ENCODE measurements at places on chromosomes 12 and 14. TPM values are rescaled to one million over a fixed set of nuclear protein-coding genes. Genes with fewer than 3 reads are reported as not detected.

- DNase-seq, result no peak
These were observed 157.4 kb downstream of the LRRK2 start for GRCh38 chr12:40382217-40382616.

DNA sequence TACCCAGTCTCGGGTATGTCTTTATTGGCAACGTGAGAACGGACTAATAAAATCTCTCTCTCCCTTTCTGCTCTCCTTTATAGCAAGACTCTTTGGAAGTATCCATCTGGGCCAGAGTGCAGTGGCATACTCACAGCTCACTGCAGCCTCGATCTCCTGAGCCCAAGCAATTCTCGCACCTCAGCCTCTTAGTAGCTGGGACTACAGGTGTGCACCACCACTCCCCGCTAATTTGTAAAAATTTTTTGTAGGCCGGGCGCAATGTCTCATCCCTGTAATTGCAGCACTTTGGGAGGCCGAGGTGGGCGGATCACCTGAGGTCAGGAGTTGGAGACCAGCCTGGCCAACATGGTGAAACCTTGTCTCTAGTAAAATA, 33.2 kb upstream of the PPP2R5C start:
- no peak for DNase-seq

DNA sequence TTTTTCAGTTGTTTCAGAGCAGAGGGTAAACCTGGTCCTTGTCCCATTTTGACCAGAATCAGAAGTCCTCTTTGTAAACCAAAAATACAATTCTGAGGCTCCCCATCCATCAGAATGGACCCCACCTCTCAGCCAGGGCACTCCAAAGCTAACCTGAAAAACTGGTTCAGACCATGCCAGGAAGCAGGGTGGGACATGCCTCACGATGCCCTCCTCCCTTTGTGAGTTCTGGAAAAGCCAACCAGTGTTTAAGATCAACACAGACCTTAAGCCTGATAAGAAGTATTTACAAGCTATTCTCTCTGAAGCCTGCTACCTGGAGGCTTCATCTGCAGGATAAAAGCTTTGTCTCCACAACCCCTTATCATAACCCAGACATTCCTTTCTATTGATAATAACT, 35.4 kb downstream of the TNFAIP2 start:
- DNase-seq, result no peak

DNA sequence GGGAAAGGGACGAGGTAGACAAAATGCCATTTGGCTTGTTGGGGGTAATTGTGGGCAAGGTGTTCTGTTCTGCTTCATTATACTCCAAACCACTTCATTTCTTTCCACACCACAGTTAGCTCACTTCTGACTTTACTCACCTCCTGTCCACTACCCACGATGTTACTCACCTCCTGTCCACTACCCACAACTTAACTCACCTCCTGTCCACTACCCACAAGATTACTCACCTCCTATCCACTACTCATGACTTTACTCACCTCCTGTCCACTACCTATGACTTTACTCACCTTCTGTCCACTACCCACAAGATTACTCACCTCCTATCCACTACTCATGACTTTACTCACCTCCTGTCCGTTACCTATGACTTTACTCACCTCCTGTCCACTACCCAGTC, 10.1 kb upstream of the TWF1 start:
- no peak for DNase-seq

The LRTM2 gene
- not detected for total RNA-seq

- DNase-seq, result no peak
These were observed 12.1 kb downstream of the KRT85 start for GRCh38 chr12:52355176-52355575.

DNA sequence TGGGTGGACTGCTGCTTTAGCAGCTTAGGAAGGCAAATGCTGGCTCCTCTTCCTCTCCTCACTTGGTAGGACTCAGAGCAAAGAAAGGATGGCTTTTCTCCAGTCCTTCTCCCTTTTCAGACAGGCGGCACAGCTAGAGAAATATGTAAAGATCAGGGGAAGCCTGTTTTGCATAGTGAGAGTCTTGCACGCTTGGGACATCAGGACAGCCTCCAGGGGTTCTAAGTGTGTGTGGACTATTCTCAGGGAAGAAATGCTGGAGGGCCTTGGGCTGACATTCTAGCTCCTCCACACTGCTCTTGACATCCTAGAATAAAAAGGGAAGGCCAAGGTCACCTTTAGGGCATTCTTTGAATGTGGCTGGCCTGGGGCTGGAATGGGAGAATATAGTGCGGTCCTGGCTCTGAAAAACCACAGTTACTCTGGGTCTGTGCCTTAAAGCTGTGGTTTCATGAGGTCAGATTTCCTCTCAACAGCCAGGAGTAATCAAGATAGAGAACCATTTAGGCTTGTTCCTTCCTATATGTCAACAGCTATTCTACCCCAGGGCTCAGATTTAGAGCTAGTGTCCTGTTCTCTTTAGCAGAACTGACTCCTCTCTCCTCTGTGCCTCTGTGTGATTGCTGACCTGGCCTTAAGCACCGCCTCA, 24.3 kb downstream of the CMA1 start:
- no peak for DNase-seq

All from hepatocyte (in vitro differentiated cells).